ENCODE measurements at places on chromosomes 6 and 20. TPM values are rescaled to one million over a fixed set of nuclear protein-coding genes. Genes with fewer than 3 reads are reported as not detected.

Gene MTHFD1L
- total RNA-seq: 5.9 TPM

Gene VWA7
- total RNA-seq: not detected

Gene BMP5
- 3.5 TPM for total RNA-seq

Gene CDC5L
- total RNA-seq: 18.4 TPM

Gene PGC
- 0.83 TPM for total RNA-seq
